IPS DF 6.9 (cell line): ENCODE measurements at places on chromosomes 5 and 9.

DNA sequence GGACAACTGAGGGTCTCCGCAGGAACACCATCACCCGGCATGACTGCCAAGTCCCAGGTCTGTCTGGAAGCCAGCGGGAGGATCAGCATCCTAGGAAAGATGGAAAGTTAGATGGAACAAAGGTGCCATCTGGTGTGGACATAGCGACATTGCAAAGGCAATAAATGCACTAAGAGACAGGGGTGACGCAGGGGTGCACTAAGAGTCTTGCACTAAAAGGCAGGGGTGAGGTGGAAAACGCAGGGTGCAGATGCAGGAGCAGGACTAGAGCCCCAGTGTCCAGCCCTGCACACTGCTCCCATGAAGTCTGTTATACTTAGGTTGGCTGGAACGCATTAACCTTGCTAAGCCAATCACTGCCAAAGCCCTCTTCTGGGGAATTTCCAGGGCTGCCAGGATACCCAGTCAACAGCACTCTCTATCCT, 15.5 kb downstream of the ATOX1 start:
- no peak for DNase-seq
- peaks cover 1% of the 10 kb centered on the region; the same call in 1 of the 2 replicates for H3K4me1 ChIP-seq
- no peak overlapping the region for H3K27ac ChIP-seq
- H3K4me3 ChIP-seq: no peak overlapping the region

DNA sequence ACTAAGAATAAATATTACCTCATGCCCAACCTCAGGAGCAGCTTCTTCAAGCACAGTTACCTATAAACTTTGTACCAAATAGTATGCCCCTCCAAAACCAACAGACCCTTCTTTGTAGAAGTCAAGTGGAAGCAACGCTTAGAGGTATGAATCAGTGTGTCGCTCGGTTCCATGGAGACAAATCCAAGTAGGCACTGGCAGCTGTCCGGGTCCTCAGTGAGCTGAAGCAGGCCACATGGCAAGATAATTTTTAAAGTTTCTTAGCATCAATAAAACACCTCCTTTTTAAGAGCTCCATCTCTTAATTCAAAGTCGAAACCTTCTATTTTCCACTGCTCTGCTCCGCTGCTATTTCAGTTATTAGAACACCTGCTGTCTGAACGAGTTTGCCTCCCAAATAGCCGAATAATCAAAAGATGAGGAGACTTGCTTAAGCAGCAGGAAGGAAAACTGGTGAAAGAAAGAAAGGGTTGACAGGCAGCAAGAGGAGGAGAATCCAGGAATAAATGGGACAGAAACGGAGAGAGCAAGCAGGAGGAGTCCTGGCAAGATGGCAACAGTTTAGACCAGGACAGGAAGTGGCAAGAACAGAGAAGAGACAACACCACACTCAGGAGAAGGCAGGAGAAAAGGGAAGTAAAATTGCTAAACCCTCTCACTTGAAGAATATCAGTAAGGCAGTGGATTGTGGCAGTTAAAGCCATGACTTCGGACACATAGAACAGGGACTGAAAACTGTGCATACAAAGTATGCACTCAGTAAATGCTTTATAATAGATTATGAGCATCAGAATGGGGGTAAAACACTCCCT, 65.0 kb downstream of the PPP2R2B start:
- no peaks in the 10 kb centered on the region for H3K4me1 ChIP-seq
- H3K4me3 ChIP-seq: no peak overlapping the region
- H3K36me3 ChIP-seq: no peaks in the 10 kb centered on the region
- no peak overlapping the region for H3K27ac ChIP-seq

DNA sequence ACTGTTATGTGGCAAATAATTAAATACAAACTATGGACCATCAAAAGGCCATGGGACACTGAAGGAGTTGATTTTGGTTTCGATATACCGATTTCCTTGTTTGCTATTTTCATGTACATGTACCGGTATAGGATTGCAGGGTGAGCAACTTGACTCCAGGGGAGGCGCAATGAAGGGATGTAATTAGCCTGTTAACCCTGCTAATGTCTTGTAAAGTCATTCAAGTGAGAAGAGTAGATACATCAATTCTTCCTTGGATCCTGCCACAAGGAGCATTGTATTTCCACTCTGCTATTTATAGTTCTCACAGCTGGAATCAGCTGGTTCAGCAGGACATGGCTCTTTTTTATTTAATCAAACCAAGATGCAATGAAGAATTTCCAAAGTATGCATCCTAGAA, 102.0 kb downstream of the STK32A start:
- H3K4me3 ChIP-seq: no peak overlapping the region
- DNase-seq: no peak
- no peak overlapping the region for H3K27ac ChIP-seq
- no peaks in the 10 kb centered on the region for H3K36me3 ChIP-seq
- no peaks in the 10 kb centered on the region for H3K27me3 ChIP-seq

GRCh38 chr9:133854765-133855164, 116.6 kb upstream of the SARDH start:
- H3K4me3 ChIP-seq: no peak overlapping the region
- no peak overlapping the region for H3K27ac ChIP-seq
- no peak for DNase-seq

GRCh38 chr5:125336401-125336800, 590.0 kb upstream of the ZNF608 start:
- H3K36me3 ChIP-seq: no peaks in the 10 kb centered on the region
- peaks cover 1% of the 10 kb centered on the region; the same call in 1 of the 2 replicates for H3K4me1 ChIP-seq
- no peak overlapping the region for H3K4me3 ChIP-seq
- H3K27me3 ChIP-seq: no peaks in the 10 kb centered on the region

DNA sequence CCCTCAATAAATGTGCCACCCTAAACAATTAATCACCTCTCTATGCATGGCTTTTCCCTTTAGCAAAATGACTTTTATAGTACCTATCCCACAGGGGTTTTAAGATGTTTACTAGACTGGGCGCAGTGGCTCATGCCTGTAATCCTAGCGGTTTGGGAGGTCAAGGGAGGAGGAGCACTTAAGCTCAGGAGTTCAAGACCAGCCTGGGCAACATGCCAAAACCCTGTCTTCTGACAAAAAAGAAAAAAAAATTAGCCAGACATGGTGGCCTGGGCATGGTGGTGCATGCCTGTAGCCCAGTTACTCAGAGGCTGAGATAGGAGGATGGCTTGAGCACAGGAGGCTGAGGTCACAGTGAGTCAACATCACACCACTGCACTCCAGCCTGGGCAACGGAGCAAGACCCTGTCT, 13.5 kb downstream of the SH3TC2 start:
- no peaks in the 10 kb centered on the region for H3K36me3 ChIP-seq
- no peak for DNase-seq
- H3K27me3 ChIP-seq: no peaks in the 10 kb centered on the region
- H3K4me3 ChIP-seq: no peak overlapping the region
- H3K4me1 ChIP-seq: no peaks in the 10 kb centered on the region

DNA sequence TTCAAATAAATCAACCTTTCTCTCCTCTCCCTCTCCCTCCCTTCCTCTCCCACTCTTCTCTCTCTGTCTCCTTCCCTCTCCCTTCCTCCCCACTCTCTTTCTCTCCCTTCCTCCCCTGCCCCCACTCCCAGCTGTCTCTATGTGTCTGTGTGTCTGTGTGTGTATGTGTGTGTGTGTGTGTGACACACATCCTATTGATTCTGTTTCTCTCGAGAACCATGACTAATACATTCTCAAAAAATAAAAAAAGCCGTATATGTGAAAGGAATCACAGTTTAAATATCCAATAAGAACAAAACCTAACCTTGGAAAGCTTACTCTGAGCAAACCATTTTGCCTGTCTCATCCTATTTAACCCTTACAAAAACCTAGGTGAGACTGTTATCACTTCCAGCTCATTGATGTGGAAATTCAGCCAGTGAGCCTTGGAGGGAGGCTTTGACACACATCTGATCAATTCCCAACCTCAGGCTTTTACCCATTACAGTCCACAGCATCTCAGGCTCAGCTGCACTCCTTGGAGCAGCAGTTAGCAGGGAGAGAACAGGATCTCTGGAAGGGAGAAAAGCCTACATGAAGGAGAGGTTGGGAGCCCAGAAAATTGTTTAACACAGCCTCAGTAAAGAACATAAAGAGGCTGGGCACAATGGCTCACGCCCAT, 8.3 kb downstream of the HSD17B3 start:
- H3K27me3 ChIP-seq: no peaks in the 10 kb centered on the region
- no peak for DNase-seq
- H3K4me3 ChIP-seq: no peak overlapping the region

GRCh38 chr5:126115059-126115629, 308.1 kb upstream of the GRAMD2B start:
- no peaks in the 10 kb centered on the region for H3K36me3 ChIP-seq
- no peak for DNase-seq

DNA sequence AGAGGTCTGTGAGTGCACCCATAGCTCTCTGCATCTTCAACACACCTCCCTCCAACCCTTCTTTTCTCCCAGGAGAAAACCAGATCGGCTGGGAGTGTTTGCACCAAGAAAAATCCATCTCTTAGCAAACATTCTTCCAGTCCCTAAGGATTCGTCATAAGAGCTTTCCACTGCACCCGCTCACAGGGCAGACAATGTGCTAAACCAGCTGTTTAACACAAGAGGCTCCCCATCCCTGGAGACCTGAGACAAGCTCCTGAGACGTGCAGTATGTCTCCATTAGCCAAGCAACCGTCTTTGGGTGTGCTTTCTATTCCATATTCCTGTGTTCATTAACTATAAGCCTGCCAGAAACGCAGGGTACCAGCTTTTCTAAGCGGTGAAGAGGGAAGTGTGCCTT, 93.6 kb upstream of the ZNF462 start:
- no peak overlapping the region for H3K4me3 ChIP-seq
- H3K27ac ChIP-seq: no peak overlapping the region
- DNase-seq: no peak

GRCh38 chr5:22250528-22250927, 602.6 kb downstream of the CDH12 start:
- H3K36me3 ChIP-seq: no peaks in the 10 kb centered on the region
- no peaks in the 10 kb centered on the region for H3K27me3 ChIP-seq
- H3K27ac ChIP-seq: no peak overlapping the region

- no peaks in the 10 kb centered on the region for H3K27me3 ChIP-seq
- DNase-seq: no peak
- H3K4me3 ChIP-seq: no peak overlapping the region
- H3K4me1 ChIP-seq: peaks cover 13% of the 10 kb centered on the region
These were observed 45.3 kb downstream of the MAP1B start for GRCh38 chr5:72152545-72152944.

GRCh38 chr9:93116072-93116961, 17.7 kb downstream of the NINJ1 start:
- H3K27me3 ChIP-seq: no peaks in the 10 kb centered on the region
- H3K27ac ChIP-seq: no peak overlapping the region
- DNase-seq: no peak
- H3K4me1 ChIP-seq: peaks cover 8% of the 10 kb centered on the region

- H3K27ac ChIP-seq: no peak overlapping the region
- peaks cover 8% of the 10 kb centered on the region; the same call in 1 of the 2 replicates for H3K27me3 ChIP-seq
- peak overlapping the region; percentile 45; the same call in 1 of the 2 replicates for H3K4me3 ChIP-seq
- H3K36me3 ChIP-seq: no peaks in the 10 kb centered on the region
- H3K4me1 ChIP-seq: no peaks in the 10 kb centered on the region; the same call in 1 of the 2 replicates
These were observed 306.3 kb upstream of the KCNN2 start for GRCh38 chr5:114055318-114056184.

DNA sequence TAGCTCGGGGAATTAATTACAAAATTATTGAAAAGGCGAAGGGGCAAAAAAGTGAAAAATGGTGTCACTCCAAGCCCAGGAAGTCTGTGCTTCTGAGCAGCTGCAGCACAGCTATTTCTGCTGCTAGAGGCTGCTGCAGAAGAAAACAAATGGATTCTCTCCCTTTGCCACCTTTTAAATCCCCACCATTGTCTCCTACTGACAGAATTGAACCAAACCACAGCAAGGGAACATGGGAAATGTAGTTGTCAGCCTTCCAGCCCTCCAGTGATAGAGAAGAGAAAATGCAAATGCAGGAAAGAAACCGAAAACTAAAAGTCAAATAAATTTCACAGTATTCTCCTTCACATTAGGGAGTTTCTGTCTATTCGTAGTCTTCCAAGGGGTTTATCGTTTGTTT, 33.4 kb upstream of the CDC42SE2 start:
- H3K27ac ChIP-seq: no peak overlapping the region
- no peaks in the 10 kb centered on the region for H3K4me1 ChIP-seq
- no peaks in the 10 kb centered on the region for H3K36me3 ChIP-seq
- no peak overlapping the region for H3K4me3 ChIP-seq
- no peaks in the 10 kb centered on the region for H3K27me3 ChIP-seq
- no peak for DNase-seq

DNA sequence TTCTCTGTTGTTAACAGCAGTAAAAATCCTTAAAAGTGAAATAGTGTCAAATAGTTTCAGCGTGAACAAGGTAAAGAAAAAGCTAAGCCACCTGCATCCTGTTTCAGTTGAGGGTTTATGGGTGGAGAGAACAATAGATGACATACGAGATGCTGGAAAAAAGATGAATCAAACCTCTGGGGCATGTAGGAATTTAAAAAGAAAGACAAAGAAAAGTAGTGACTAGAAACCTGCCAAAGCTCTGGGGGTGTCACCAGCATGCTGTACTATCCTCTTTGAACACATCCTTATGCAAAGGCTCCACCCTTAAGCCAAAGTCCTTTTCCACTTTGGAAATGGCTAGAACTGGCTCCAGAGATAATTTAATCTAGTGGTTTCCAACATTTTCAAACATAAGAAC, 22.2 kb downstream of the SCAI start:
- no peaks in the 10 kb centered on the region for H3K36me3 ChIP-seq
- H3K4me1 ChIP-seq: no peaks in the 10 kb centered on the region
- H3K27me3 ChIP-seq: no peaks in the 10 kb centered on the region
- H3K4me3 ChIP-seq: no peak overlapping the region

DNA sequence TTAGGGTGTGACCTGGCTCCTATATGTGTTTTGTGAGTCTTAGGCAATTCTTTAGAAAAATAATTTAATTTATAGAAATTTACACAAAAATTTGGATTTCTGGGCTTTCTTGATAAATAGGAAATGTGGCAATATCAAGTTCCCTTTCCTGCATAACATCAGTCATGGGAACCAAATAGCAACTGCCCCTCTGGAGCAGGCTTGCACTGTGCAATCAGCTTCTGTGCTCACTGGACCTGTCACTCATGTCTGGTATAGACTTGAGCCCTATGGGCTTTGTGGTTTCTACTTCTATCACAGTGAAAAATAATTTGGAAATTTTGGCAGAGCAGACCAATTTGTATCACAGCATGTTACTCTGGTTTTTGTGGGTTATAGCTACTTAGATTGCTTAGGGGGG, 131.7 kb downstream of the ADGRV1 start:
- no peak overlapping the region for H3K27ac ChIP-seq
- H3K36me3 ChIP-seq: peaks cover 10% of the 10 kb centered on the region; the same call in 1 of the 2 replicates
- H3K4me3 ChIP-seq: no peak overlapping the region
- DNase-seq: no peak
- H3K4me1 ChIP-seq: no peaks in the 10 kb centered on the region

- no peak overlapping the region for H3K27ac ChIP-seq
- H3K4me3 ChIP-seq: no peak overlapping the region
- H3K4me1 ChIP-seq: no peaks in the 10 kb centered on the region
- no peak for DNase-seq
These were observed 457.3 kb downstream of the ZNF608 start for GRCh38 chr5:124289130-124289529.

DNA sequence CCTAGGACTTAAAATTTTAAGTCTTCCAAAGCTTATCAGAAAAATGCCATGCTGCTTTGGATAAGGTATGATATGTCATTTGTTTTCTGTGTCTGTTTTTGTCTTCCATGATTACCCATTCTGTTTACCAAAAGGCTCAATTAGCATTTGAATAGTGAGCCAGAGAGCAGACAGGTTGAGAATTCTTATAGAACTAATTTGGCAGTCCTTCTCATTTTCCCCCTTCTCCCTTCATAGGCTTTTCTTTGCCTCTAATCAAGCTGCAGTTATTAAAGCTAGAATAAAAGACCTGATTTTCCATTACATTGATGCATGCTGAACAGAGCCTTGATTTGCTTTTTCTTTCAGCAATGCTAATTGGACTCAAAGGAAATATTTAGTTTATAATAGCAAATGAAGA, 993.0 kb downstream of the MAT2B start:
- no peaks in the 10 kb centered on the region for H3K27me3 ChIP-seq
- no peak overlapping the region for H3K27ac ChIP-seq
- no peak for DNase-seq
